Activated CD8-positive, alpha-beta memory T cell treated with anti-CD3 and anti-CD28 coated beads for 4 hours (primary cell): ENCODE measurements at places on chromosomes 1 and 21.
A peak's percentile ranks its signal among the peaks of the same experiment; 100 is the strongest.

DNA sequence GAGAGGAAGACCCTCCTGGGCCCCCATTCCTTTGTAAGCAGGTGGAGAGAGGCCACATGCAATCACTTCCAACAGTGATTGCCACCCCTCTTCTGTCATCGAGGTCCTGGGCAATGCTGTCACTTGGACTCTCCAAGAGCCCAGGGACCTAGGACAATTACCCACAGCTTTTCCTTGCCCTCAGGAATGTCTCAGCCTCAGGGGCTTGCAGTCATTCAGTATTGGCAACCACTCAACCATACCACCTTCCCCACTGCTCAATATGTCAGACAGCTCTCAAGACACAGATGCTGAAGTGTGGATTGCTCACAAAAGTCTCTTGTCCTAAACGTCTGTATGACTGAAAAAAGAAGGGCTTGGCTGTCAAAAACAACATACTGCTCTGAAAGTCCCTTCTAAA, 87.8 kb downstream of the PTPN14 start:
- no peak for DNase-seq

DNA sequence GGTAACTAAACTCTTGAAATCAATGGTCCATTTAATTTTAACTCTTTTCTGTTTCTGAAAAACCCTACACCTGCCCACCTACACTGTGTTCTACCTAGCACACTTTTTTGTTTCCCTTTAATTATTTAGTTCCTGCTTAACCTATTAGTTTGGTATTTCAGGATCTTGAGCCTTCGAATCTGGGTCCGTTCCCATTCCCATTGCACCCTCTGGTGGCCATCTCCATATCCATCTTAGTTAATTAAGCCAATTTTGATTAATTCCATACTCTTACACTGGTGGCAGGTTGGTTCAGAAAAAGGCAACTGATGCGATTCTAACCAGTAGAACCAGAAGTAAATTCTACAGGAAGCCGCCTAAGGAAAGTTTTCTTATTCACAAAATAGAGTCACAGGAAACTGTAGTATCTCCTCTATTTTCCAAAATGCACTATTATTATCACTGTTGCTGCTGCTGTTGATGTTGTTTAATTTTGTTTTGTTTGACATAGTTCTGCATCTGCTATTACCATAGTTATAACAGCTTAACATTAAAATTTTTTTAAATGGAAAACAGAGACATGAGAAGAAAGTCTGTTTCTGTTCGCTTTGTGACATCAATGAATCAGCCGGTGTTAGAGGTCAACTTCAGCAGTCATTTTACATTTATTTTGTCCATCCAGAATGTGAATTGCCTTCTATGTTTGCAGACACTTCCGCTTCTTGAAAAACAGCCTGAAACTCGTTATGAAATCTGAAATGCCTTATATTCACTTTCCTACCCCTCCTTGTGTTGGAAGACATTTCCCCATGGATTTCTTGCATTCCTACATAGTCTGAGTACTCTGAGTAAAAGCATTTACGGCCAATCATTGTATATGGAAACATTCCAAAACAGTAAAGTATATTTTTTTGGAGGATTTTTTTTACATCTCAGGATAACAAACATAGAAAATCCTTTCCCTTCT, 115.5 kb upstream of the NCAM2 start:
- no peak for DNase-seq

DNA sequence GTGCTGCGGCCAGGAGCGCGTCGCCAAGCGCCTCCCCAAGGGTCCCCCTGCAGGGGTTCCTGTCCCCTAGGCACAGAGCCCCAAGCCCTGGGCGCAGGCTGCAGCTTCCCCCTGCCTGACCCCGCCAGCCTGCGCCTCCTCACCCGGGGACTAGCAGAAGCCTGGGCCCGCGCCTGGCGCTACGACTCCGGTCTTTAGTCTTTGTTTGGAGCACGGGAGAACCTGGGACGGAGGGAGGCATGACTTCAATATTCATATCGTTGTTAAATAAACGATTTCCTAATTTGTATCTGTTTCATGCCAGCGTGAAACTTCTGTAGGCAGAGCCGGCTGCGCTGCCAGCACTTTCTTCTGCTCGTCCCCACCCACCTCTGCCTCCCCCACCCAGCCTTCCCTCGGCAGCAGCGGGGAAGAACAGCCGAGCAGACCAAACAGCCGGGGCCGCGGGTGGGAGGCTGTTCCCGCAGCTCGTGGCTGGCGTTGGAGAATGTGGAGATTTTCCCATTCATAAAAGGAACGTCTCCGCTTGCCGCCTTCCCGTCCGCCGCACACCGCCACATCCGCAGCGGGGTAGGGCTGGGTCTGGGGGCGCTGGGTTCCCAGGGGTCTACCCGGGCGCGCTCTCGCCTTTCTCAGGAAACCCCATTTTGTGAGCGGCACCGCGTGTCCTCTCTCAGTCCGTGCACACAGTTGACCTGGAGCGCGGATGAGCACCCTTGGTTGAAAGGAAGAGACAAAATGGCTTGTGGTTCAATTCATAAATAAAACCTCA, 777 bp upstream of the TRIM67 start:
- DNase-seq, result no peak

GRCh38 chr1:151945725-151946722, 36.7 kb upstream of the THEM4 start:
- DNase-seq, result peak; percentile 75

DNA sequence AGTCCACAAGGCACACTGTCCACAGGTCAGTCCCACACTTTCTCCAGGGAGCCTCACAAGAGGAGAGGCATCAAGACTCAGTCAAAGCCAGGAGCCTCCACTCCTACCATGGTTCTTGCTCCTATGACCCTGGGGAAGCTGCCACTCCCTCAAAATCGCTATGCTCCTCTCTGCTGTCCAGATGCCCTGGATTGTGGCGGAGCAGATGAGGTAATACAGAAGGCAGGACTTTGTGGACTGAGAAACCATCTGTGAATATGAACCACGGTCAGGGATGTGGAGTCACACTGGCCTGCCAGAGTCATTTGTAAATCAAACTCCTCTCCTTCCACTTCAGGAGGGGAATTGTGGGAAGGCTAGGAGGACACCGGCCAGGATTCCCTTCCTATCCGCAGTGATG, 20.6 kb downstream of the VWA5B1 start:
- no peak for DNase-seq

GRCh38 chr1:12447849-12448312, 170.1 kb downstream of the DHRS3 start:
- no peak for DNase-seq

DNA sequence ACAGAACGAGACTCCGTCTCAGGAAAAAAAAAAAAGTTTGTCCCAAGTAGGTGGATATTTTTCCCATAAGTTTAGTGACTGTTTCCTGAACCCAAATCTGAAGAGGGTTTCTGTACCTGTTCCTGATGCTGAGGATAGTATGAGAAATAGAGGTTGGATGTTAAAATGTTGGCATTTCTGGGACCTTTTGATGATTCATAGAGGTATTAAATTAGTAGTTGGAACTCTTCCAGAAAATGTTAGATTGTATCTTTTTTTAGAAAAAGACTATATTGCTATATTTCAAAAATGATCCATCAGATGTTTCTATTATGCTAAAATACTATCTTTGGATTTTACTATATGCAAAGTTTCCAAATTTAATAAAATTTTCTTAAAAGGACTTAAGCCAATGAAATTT, 2.9 kb upstream of the CENPL start:
- DNase-seq, result no peak

- DNase-seq, result no peak
Observed at GRCh38 chr1:114892194-114892918, 37.7 kb downstream of the SYCP1 start.

DNA sequence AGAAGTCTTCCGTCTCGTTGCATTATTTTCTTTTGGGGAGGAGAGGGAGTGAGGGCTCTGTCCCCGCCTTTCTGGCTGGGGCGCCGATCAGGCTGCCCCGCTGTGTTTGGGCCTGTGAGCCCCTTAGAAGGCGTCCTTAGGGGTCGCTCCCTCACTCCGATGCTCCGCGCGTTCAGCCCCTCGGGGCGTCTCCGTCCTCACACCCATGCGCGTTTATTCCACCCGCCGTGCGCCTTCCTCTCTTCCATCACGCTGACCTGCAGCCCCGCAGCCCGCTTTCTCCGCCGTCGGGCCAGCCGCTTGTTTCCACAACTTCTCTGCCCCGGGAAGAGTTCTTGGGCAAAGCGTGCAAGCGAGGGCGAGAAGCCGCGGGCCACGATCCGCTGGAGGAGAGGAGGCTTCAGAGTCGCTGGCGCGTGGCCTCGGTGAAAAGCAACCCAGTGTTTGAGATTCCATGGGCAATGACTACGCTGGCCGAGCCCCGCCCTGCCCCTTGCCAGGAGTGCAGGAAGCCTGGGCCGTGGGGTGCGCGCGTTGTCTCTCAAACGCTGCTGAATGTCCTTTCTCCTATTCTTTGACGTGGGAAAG, 27.7 kb downstream of the TRIM11 start:
- DNase-seq, result no peak

DNA sequence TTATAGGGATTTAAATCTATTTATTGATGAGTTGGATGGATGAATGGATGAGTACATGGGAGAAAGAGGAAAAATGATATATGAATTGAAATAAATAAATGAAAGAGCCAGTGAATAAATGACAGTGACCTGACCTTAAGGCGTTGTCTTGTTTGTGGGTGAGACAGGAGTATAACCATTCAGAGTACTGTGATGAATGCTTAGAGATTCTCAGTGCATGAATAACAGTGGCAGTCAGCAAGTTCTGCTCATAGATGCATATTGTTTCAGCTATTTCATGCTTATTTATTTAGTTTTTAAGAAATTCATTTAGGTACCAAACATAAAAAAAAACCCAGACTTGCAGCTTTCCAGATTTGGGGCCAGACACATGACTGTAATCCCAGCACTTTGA, 116.4 kb downstream of the FGGY start:
- no peak for DNase-seq

GRCh38 chr1:6785728-6786505, 663 bp downstream of the CAMTA1 start:
- no peak for DNase-seq

DNA sequence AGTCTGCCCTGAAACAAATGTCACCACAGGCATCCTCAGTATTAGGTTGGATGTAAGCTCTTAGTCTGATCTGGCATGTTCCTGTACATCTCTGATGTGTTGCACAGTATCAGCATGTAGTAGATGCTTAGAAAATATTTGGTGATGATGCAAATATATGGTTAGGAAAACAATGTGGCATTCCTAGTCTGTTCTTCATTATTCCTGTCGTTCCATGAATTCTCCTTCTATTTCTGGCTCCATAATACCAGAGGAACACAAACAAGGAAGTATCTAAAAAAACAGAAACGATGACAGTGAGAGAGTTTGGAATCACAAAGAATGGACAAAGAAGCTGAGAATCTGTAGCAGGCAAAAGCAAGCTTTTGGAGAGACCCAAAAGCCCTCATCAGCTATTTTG, 236.6 kb downstream of the HHAT start:
- DNase-seq, result no peak

DNA sequence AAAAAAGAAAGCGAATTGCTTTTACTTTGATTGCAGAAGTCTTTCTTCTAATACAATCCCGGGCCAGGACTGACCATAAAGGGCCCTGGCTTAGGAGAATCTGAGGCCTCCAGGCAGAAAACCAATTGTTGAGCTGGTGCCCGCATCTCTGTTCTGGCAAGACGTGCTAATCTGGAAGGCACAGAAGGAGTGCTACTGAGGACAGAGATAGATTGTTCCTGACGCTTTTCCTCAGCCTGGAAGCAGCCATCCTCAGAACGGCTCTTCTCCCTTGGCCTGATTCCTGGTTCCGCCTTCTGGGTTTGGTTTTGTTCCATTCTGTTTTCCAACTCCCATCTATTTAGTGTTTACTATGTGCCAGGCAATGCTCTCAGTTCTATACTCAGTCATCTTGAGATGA, 44.8 kb upstream of the SPOCD1 start:
- DNase-seq, result no peak

GRCh38 chr21:45551316-45551715, 9.1 kb upstream of the SLC19A1 start:
- DNase-seq, result no peak

- no peak for DNase-seq
Observed at GRCh38 chr1:14182856-14183255, 415.6 kb upstream of the KAZN start.

- no peak for DNase-seq
Observed at GRCh38 chr1:182630586-182630985, 26.4 kb upstream of the RGS16 start.

DNA sequence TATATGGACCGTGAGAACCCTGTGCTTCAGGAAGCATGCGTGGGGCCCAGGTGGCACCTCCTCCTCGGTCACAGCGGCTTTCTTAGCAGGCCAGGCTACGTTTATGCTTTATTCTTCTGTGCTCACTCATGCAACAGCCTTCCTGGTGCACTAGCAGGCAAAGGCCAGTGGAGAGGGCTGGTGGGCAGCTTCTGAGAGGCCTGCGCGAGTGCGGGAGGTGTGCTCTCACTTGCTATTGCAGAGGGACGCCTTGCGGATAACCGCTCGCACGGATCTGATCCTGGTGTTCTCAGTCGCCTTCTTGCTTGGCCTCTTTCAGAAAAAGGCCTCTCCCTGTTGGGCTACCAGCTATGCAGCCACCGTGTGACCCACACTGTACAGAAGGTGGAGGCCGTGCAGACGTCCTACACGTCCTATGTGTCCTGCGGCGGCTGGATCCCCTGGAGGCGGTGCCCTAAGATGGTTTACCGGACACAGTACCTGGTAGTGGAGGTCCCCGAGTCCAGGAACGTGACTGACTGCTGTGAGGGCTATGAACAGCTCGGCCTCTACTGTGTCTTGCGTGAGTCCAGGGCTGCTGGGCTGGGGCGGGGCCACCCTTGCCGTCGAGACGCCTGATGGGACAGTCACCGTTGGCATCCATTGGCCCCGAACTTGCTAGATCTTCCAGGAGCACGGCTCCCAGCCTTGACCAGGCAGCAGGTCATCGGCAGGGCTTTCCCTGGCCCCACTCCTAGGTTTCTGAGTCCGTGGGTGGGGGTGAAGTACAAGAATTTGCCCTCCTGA, 4.8 kb downstream of the UMODL1 start:
- DNase-seq, result no peak

DNA sequence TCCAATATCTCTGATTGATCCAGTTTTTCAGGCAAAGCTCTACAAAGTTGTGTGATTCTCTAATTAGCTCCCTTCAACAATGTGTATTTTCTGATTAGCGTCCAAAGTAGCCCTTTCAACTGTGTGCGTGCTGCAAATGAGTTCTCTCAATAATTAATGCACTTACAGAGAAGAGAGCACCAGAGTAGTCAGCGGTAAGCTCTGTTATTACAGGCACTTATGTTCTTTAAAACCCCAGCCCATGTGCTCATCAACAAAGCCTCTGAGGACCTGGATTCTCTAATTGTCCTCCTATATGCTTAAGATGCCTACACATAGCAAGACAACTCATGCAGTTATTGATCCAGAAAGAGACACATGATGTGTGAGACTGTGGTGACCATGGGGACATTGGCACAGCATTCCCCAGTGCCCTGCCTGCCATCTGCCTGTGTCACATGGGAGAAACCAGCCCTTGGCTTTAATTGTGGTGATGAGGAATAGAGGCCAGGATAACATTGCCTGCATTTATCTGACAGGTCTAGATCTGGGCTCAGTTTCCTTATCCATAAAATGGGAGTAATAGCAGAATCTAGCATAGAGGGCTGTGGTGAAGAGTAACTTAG, 151.7 kb downstream of the PCP4 start:
- DNase-seq, result no peak
